ENCODE measurements at places on chromosomes 2 and 18.
A peak's percentile ranks its signal among the peaks of the same experiment; 100 is the strongest.

DNA sequence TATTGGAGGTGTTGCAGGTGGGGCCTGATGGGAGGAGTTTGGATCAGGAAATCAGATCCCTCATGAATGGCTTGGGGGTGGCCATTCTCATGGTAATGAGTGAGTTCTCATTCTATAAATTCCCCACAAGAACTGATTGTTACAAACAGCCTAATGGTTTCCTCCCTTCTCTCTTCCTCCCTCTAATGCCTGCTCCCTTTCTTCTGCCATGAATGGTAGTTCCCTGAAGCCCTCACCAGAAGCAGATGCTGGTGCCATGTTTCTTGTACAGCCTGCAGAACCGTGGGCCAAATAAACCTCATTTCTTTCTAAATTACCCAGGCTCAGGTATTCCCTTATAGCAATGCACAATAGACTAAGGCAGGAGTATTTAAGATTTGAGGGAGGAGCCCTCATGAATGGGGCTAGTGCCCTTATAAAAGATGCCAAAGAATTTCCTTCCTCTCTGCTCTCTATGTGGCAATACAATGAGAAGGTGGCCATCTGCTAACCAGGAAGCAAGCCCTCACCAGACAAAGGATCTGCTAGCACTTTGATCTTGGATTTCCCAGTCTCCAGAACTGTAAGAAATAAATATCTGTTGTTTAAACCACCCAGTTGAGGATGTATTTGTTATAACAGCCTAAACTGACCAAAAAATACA, 251.8 kb downstream of the ZEB2 start:
- DNase-seq: no peak

- peak; percentile 88 for DNase-seq
Measured at GRCh38 chr2:60553495-60554073, at the start of gene BCL11A. BCL11A (minus strand) TSS chr2:60553654; CDS start chr2:60553270, 384 bp downstream.

DNA sequence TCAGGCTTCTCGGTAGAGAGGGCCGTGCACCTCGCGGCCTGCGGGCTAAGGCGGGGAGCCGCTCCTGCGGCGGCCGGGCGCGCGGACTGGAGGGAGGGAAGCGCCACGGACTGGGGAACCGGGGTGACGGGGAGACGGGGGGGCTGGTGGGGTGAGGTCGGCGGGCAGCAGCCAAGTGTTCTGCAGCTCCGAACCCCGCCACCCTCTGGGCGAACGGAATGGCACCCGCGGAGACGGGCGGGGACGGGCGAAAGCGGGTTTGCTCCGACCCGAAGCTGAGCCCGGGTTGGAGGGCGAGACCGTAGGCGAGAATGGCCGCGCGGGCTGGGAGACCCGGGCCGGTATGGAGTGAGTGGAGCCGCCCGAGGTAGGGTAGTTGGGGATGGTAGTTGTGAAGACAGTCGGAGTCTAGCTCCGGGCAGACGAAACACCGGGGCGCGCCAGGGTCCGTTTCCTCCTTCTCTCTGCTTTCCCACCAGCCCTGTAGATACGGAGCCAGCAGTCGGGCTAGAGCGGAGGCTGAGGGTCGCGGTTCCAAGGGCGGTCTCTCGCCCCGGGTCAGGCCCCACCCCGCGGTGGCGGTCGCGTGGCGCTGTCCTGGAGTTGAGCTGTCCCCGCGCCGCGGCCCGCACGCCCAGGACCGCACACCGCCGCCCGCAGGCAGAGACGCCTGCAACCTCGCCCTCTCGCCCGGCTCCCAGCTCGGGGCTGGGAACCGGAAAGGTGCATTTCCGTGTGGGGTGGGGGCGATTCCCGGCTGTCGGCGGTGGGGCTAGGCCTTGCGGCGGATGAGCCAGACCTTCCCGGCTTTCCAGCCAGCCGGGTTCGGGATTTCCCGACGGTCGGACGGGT, 160.3 kb upstream of the SIX2 start:
- no peak for DNase-seq

GRCh38 chr2:6948677-6949351, 31.6 kb downstream of the RNF144A start:
- no peak for DNase-seq

DNA sequence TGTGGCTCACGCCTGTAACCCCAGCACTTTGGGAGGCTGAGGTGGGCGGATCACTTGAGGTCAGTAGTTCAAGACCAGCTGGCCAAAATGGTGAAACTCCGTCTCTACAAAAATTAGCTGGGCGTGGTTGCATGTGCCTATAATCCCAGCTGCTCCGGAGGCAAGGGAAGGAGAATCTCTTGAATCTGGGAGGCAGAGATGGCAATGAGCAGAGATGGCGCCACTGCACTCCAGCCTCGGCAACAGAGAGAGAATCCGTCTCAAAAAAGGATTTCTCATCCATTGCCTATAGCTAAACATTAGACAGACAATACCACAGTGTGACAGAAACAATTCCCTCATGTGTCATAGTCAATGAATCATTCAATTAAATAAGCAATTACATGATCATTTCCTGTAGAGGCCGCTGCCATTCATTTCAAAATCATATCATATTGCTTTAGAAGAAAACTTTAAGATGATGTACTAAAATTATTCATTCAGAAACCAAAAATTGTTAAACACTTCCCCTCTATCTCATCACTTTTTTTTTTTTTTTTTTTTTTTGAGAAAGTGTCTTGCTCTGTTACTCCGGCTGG, 69.5 kb upstream of the TGIF1 start:
- DNase-seq: no peak

GRCh38 chr2:168565112-168565511, 109.0 kb downstream of the CERS6 start:
- no peak for DNase-seq

DNA sequence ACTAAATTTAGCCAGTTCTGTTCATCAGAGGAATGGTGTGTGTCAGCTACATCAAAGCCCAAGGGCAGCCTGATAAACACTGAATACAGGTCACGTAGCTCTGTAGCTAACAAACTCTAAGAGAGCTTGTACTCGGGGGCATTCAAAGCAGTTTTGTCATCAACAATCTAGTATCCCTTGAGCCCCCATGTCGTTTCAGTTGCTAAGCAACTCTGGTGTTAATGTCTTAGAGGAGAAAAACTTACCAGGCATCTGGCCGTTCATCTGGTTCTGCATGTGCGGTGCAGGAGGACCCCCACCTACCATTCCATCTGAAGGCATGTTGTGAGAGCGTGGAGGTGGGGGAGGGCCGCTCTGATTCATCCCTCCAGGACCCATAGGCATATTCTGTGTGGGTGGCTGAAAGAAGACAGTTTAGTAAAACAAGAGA, 33.1 kb downstream of the SS18 start:
- DNase-seq: no peak

DNA sequence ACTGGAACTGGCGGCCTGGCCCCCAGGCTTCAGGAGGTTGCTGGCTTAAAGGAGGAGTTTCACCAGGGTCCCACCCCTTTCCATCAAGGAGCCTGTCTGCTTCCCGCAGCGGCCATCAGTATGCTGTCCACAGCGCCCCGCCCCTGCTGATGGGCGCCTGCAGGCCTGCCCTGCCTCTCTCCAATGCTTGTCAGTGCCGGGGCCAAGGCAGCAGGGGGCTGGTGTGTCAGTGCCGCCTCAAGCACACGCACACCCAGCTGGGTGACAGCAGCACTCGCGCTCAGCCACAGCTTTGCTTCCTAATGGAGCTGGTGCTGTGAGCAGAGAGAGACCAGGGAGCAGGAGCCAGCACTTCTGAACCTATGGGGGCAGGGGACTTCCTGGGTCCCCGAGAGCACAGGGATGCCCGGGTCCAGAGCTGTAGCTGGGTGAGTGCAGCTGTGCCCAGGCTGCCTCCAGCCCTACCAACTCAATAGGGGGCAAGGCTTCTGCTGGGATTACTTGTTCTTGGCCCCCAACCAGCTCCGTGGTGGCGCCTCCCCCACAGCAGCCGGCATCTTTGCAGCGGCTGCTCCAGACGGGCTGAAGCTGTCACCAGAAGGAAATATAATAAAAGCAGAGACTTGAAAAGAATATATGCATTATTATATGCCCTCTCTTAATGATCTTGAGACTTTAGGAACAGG, 377.2 kb upstream of the LRATD1 start:
- no peak for DNase-seq

GRCh38 chr18:68466672-68467071, 248.2 kb downstream of the TMX3 start:
- no peak for DNase-seq

- no peak for DNase-seq
Measured at GRCh38 chr2:231177156-231178025, 21.0 kb upstream of the ARMC9 start.

- DNase-seq: no peak
Measured at GRCh38 chr2:11458753-11459152, 7.2 kb downstream of the E2F6 start.

DNA sequence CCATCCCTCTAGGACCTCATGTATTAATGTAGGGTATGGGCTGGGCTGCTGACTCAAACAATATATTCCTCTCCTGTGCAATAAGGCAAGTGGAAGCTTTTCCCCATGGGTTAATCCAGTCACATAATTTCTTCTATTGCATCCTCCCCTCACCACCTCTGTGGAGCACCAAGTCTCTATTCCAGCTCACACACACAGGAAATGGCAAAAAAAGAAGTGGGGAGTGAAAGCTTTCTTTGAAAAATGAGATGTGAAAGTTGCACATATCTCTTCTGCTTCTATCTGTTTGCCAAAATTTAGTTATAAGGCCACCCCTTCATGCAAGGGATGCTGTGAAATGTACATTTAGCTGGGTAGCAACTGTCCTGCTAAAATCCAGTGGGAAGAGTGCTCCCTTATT, 121.3 kb downstream of the CDC42EP3 start:
- no peak for DNase-seq

DNA sequence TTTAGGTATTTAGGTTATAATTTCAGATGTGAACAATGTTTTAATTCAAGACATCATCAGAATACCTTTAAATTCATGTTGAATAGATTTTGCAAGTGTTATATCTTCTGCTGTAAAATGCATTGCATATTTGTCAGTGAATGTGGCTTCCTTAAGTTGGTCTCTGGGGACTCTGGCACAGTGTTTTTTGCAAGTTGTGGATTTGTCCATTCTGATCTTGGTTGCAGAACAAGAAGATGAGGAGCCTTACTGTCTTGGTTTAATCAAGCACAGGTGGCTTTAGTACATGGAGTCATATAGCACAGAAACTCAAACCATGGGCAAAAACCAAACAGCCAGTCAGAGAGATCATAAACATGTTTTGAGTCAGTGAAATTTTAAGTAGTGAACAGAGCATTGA, 135.7 kb downstream of the ARHGAP28 start:
- DNase-seq: no peak

GRCh38 chr2:36695746-36696415, 626 bp upstream of the VIT start:
- DNase-seq: no peak

- no peak for DNase-seq
Measured at GRCh38 chr18:36539674-36540231, 242.2 kb downstream of the FHOD3 start.

GRCh38 chr2:201137505-201138400, 21.8 kb downstream of the CFLAR start:
- no peak for DNase-seq

DNA sequence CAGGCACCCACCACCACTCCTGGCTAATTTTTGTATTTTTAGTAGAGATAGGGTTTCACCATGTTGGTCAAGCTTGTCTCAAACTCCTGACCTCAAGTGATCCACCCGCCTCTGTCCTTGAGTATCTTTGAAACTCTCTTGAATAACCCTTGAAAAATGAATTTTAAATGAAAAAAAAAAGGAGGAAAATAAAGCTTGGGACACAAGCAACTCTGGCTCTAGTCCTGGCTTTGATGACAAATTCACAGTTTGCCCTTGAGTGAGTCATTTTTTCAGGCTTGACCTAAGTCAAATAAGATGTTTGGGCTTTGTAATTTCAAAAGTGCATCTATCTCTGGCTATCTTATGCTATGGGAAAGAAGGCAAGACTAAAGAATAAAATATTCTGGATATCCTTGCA, 79.0 kb upstream of the TRIB2 start:
- DNase-seq: no peak

GRCh38 chr2:239374896-239375277, 25.9 kb downstream of the HDAC4 start:
- DNase-seq: peak; percentile 59

DNA sequence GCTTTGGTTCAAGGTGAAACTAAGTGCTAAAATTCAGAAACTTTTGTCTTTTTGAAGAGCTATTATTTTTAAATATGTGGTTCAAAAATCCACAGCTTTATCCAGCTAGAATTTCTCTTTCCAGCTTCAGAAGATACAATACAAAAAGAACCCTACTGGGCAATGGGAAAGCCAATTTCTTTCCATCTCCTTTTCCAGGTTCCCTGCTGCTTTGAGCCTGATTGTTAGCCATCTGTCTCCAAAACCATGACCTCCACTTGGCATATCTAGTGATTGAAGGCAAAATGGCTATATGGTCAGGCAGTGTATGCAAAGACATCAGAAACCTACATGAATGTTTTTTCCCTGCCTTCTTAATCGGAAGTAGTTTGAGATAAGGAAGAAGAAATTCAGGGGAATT, 134.1 kb downstream of the KCNH7 start:
- DNase-seq: no peak

GRCh38 chr2:8729939-8730338, 48.1 kb downstream of the ID2 start:
- DNase-seq: peak; percentile 83

DNA sequence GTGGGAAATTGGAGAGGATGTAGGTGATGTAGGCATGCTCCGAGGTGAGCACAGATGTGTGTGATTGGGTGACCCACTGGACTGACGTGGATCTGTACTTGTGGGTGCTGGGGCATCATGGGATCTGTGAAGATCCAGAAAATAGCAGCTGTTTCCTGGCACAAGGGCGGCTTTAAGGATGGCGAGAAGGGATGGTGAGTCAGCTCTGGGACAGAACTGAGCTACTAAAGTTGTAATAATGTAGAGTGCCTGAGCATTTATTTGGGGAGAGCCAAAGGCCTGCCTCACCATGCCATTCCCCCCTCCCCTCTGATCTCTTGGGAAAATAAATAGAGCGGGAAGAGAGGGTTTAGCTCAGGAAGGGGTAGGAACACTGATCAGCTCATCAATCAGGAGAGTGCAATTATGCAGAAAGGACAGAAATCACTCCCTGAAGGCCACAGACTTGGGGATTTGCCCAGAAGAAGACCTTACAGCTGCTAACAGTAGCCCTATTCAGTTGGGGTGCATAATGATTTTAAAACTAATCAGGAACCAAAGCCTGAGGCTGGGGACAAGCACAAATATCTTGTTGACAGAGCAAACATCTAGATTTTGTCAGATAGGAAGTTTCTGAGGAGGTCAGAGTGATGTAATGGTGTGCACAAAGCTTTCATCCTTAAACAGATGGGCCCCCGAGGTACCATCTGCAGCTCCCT, 30.3 kb downstream of the TANC1 start:
- DNase-seq: no peak

DNA sequence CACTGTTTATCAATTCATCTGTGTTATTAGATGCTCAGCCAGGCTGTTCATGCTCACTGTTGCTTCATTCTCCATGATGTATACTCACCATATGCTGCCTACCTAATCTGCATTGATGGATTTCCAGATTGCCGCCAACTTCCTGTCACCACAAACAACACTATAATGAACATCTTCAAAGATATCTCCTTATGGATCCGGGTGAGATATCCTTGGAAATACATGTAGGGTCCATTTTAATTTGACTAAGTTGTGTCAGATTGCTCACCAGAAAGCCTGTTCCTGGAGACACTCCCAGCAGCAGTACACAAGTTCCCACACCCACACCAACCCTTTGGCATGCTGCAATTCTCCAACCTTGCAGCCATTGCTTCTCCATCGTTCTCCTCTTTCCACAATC, 547.5 kb upstream of the TNP1 start:
- DNase-seq: no peak

GRCh38 chr2:65381607-65382051, 50.8 kb downstream of the SPRED2 start:
- DNase-seq: no peak

- DNase-seq: no peak
Measured at GRCh38 chr2:227324642-227324994, 433 bp upstream of the MFF start.

- no peak for DNase-seq
Measured at GRCh38 chr2:127675331-127676261, at the start of gene LIMS2. LIMS2 (minus strand) TSS chr2:127675530; CDS start chr2:127675024, 506 bp downstream.

Measured in cardiac septum (tissue), 1 donor.